ENCODE measurements at places on chromosomes 2 and 18. TPM values are rescaled to one million over a fixed set of nuclear protein-coding genes. Genes with fewer than 3 reads are reported as not detected.

PTH2R gene
- total RNA-seq: 1.5 TPM

DNA sequence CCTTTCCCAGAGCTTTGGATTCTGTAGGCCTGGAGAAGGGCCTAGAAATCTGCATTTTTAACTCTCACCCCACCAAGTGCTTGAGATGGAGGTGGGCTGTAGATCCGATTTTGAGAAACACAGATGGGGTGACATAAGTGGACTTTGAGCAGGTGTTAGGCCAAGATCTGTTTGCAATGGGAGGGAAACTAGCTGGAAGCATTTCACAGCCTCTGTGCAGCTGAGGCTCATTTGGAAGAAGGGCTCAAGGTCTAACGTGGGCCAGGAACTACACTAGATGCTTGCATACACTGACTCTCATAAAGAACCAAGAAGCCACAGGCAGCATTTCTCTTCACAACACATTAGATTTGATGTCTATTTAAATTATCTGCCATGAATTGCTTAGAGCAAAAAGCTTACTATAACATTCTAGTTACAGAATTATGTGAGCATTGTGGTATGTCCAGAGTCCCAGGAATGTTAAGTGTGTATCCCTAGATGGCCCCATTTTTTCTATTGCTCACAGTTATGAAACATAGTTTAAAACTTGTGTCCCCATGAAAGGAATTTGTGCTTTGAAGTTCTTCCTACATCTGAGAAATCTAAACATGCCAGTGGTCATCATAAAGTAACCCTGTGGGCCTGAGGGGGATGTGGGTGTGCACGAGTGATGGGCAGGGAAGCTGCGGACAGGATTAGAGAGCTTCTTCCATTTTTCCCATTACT lies 77.2 kb downstream of the CD28 start:
- no peak for DNase-seq
- no peaks in the 10 kb centered on the region for H3K27me3 ChIP-seq
- no peaks in the 10 kb centered on the region for H3K36me3 ChIP-seq
- no peak overlapping the region for H3K27ac ChIP-seq
- peaks cover 17% of the 10 kb centered on the region for H3K4me1 ChIP-seq

- DNase-seq: no peak
- no peak overlapping the region for H3K4me3 ChIP-seq
- no peak overlapping the region for H3K27ac ChIP-seq
- no peaks in the 10 kb centered on the region for H3K27me3 ChIP-seq
- peaks cover 3% of the 10 kb centered on the region for H3K4me1 ChIP-seq
- H3K36me3 ChIP-seq: no peaks in the 10 kb centered on the region
These were observed 40.5 kb upstream of the POLE4 start for GRCh38 chr2:74917702-74918619.

- no peaks in the 10 kb centered on the region for H3K4me1 ChIP-seq
- no peaks in the 10 kb centered on the region for H3K36me3 ChIP-seq
- no peak for DNase-seq
- no peaks in the 10 kb centered on the region for H3K27me3 ChIP-seq
- no peak overlapping the region for H3K27ac ChIP-seq
These were observed 1467.4 kb upstream of the NXPH2 start for GRCh38 chr2:140247451-140248195.

- no peaks in the 10 kb centered on the region for H3K4me1 ChIP-seq
- DNase-seq: no peak
- no peaks in the 10 kb centered on the region for H3K27me3 ChIP-seq
These were observed 452.9 kb upstream of the DSEL start for GRCh38 chr18:67969458-67969857.

Data from liver (tissue), 10 donors.